ENCODE measurements at places on chromosomes 5 and 9. TPM values are rescaled to one million over a fixed set of nuclear protein-coding genes. Genes with fewer than 3 reads are reported as not detected.
A peak's percentile ranks its signal among the peaks of the same experiment; 100 is the strongest.

The MARCHF6 gene
- 88.5 TPM for total RNA-seq

GRCh38 chr9:15374825-15375224, 47.9 kb upstream of the SNAPC3 start:
- H3K27ac ChIP-seq = no peak overlapping the region
- no peaks in the 10 kb centered on the region for H3K4me1 ChIP-seq
- no peak for DNase-seq
- no peak overlapping the region for H3K4me3 ChIP-seq
- H3K36me3 ChIP-seq = peaks cover 1% of the 10 kb centered on the region
- H3K27me3 ChIP-seq = peaks cover 16% of the 10 kb centered on the region

GRCh38 chr5:142611154-142611553, 74.7 kb downstream of the FGF1 start:
- no peaks in the 10 kb centered on the region for H3K4me1 ChIP-seq
- H3K27ac ChIP-seq = no peak overlapping the region
- H3K36me3 ChIP-seq = no peaks in the 10 kb centered on the region
- no peak overlapping the region for H3K4me3 ChIP-seq
- DNase-seq = peak; percentile 80

GRCh38 chr5:68189613-68190012, 25.9 kb upstream of the PIK3R1 start:
- no peak overlapping the region for H3K4me3 ChIP-seq
- H3K36me3 ChIP-seq = no peaks in the 10 kb centered on the region
- no peaks in the 10 kb centered on the region for H3K27me3 ChIP-seq

The ANXA2R gene
- 32.0 TPM for total RNA-seq

GRCh38 chr5:124912638-124913328, 166.3 kb upstream of the ZNF608 start:
- no peaks in the 10 kb centered on the region for H3K27me3 ChIP-seq
- H3K4me1 ChIP-seq = no peaks in the 10 kb centered on the region
- H3K27ac ChIP-seq = no peak overlapping the region
- H3K36me3 ChIP-seq = no peaks in the 10 kb centered on the region

DNA sequence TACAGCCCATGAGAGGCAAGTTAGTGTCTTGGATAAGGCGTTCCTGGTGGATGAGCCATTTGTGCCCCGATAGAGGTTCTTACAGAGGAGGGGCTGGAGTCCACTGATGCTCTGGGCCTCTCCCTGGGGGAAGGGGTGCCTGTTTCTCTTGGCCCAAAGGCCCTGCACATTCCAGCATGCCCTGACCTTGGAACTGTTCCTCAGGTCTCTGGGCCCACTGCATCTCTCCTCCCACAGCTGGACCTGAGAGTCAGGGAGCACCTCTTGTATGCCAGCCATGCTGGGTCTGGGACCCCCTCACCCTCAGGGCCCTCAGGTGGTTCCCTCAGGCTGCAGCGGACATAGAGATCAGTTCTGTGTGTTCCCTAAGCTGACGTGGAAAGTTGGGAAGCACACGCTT, 26.4 kb downstream of the DAPK1 start:
- no peak overlapping the region for H3K27ac ChIP-seq
- no peaks in the 10 kb centered on the region for H3K27me3 ChIP-seq
- DNase-seq = no peak
- H3K4me3 ChIP-seq = no peak overlapping the region
- H3K36me3 ChIP-seq = no peaks in the 10 kb centered on the region

- H3K4me3 ChIP-seq = peak overlapping the region; percentile 51
- peaks cover 95% of the 10 kb centered on the region for H3K4me1 ChIP-seq
- H3K36me3 ChIP-seq = peaks cover 87% of the 10 kb centered on the region
- peak; percentile 82 for DNase-seq
- H3K27me3 ChIP-seq = peaks cover 2% of the 10 kb centered on the region
Measured at GRCh38 chr9:91150998-91151717, 210.6 kb downstream of the AUH start.

DNA sequence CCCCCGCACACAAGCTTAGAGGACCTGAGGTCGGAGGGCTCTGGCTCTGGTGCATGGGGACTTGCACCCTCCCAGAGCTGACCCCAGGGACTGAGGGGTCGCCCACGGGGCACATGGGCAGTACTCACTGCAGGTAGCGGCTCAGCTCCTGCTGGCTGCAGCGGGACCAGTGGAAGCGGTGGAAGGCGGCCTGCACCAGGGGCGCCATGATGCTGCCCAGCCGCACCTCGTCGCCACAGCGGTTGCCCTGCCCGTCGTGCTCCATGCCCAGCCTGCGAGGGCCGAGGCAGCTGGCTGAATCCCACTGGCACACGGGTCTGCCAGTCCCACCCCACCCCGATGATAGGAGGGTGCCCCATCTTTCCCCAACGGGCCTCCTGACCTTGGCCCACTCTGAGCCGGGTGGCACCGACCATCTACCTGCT, 93.8 kb downstream of the ZNF354C start:
- H3K27ac ChIP-seq = no peak overlapping the region
- H3K27me3 ChIP-seq = no peaks in the 10 kb centered on the region
- no peaks in the 10 kb centered on the region for H3K4me1 ChIP-seq
- no peak overlapping the region for H3K4me3 ChIP-seq

GRCh38 chr9:89883401-89884341, 278.9 kb downstream of the GADD45G start:
- H3K27me3 ChIP-seq = no peaks in the 10 kb centered on the region
- H3K36me3 ChIP-seq = no peaks in the 10 kb centered on the region
- H3K4me1 ChIP-seq = no peaks in the 10 kb centered on the region
- no peak overlapping the region for H3K4me3 ChIP-seq

DNA sequence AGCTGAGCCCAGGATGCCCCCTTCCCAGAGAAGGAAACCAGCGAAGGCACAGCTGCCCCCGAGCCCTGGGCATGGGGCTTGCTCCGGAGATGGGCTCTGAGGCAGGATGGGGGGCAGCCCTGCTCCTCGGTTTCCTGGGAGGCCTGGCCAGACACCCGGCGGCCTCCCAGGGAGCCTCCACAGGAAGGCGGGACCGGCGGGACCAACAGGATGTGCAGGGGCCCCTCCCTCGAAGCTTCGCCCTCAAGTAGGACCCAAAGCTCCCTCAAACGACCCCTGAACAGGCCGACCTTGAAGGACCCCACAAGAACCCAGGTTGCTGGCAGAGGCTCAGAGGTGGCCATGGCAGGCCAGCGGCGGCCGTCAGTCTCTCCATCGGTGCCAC, 11.7 kb downstream of the EXD3 start:
- no peaks in the 10 kb centered on the region for H3K36me3 ChIP-seq
- peaks cover 4% of the 10 kb centered on the region for H3K27me3 ChIP-seq
- peaks cover 20% of the 10 kb centered on the region for H3K4me1 ChIP-seq

DNA sequence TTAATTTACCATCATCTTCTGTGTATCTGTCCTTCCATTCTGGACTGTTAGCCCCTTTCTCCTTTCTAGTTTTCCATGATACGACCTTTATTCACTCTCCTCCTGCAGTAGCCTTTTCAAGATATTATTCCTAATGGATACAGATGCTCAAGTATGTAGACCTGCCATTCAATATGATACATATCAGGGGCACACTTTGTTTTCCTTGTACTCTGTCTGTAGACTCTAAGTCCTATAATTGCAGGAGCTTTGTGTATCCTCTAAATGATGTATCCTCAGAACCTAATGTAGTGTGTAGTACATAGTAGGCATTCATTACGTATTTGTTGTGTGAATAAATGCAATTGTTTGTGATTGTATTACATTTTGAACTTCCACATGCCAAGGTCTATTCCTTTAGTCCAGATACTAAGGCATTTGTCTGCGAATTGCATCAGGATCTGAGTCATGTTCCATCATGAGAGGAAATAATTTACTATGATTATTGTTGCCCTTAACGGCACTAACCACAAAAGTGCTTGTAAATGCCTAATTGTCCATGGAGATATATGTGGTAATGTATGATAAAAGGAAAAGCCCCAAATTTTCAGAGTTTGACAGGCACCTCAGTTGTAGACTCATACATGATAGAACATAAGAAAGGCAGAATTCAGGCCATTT, 57.1 kb upstream of the IZUMO3 start:
- no peak for DNase-seq
- no peak overlapping the region for H3K4me3 ChIP-seq
- H3K27me3 ChIP-seq = no peaks in the 10 kb centered on the region
